Left cardiac atrium (tissue), 4 donors: ENCODE measurements at places on chromosomes 2 and 18.
A peak's percentile ranks its signal among the peaks of the same experiment; 100 is the strongest.

- no peak for DNase-seq
These were observed 207.5 kb downstream of the LRRTM4 start for GRCh38 chr2:77314721-77315120.

- no peak for DNase-seq
These were observed 43.7 kb upstream of the NCK2 start for GRCh38 chr2:105701042-105701441.

DNA sequence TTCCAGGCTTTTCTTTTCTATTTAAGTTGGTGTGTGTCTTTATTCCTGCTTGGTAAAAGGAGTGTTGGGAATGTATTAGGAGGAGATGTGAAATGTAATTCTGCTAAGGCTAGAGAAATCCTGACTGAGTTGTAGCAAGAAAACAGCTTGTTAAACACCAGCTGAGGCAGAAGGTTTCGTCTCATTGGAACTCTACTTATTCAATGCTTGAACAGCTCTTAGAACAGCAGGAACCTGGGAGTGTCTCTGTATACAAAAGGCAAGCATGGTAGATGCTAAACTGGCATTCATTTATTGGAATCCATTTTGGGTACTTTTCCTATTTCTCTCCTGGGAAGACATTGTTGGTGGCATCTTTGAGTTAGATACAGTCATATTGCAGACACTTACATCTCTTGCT is 280.9 kb downstream of the HRH4 start:
- no peak for DNase-seq

DNA sequence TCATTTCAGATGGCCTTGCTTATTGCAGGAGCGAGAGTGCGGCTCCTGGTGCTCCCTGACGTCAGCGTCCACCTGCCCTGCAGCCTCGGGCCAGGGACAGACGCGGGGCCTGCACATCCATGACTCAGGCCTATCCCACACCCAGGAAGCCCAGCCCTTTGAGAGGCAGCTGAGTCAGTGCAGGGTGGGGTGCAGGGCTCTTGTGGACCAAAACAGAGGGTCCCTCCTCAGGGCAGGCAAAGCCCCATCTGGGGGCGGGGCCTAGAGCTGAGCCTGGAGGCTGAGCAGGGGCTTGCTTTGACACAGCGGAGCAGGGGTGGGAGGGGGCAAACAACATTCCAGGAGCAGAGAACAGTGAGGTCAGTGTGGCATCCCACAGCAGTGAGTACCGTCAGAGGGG is 7.7 kb upstream of the ARHGEF4 start:
- no peak for DNase-seq

DNA sequence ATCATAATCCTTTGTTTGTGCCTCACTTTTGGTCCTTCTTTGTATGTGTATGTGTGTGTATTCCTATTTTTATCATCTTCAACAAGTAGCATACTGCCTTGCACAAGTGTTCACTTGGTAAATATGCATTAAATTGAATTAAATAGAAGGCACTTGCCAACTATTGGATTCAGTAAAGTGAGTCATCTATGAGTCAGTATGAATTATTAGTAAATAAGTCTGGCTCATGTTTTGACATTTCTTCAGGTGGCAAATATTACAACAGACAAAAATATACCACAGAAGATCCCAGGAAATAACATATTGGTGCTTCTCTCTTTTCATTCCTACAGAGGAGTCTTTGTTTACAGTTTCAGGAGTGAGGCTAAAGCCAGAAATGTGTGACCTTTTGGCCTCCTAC is 84.1 kb downstream of the CDK15 start:
- DNase-seq, result no peak

DNA sequence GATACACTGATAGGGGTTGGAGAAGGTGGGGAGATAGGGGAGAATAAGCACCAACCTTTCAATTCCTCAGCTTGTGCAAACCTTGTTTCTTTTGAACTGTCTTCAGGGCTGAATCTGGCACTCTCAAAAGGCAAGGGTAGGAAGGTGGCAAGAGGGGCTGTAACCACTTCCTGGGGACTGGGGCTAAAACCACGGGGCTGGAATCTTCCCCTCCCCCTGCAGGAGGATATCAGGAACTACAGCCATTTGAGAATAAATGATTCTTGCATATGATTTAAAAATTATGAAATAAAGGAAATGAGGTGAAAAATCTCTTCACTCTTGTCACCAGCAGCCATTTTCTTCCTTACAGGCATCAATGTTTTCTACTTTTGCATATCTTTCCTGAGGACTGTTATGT is 50.8 kb downstream of the ATOH8 start:
- peak; percentile 20 for DNase-seq

- no peak for DNase-seq
These were observed 114.8 kb downstream of the BCL11A start for GRCh38 chr2:60438653-60439052.

DNA sequence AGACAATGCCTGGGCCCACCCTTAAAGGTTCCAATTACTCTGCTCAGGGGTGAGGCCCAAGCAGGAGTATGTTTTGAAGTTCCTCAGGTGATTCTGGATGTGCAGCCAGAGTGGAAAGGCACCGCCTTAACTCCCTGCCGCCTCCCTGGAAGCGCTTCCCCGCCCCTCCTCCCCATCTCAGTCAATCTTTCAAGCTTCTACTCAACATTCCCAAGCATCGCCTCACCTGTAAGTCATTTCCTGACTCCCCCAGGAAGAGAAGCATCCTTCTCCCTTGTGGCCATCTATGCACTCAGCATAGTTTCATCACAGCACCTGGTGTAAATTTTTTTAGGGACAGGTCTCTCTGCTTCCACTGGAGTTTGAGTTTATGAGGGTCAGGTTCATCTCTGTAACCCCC is 67.5 kb downstream of the MYL12B start:
- no peak for DNase-seq

GRCh38 chr2:30346471-30347169 is 100.4 kb upstream of the LCLAT1 start:
- DNase-seq, result peak; percentile 75

GRCh38 chr2:42274863-42275262 is 86.2 kb downstream of the COX7A2L start:
- no peak for DNase-seq

DNA sequence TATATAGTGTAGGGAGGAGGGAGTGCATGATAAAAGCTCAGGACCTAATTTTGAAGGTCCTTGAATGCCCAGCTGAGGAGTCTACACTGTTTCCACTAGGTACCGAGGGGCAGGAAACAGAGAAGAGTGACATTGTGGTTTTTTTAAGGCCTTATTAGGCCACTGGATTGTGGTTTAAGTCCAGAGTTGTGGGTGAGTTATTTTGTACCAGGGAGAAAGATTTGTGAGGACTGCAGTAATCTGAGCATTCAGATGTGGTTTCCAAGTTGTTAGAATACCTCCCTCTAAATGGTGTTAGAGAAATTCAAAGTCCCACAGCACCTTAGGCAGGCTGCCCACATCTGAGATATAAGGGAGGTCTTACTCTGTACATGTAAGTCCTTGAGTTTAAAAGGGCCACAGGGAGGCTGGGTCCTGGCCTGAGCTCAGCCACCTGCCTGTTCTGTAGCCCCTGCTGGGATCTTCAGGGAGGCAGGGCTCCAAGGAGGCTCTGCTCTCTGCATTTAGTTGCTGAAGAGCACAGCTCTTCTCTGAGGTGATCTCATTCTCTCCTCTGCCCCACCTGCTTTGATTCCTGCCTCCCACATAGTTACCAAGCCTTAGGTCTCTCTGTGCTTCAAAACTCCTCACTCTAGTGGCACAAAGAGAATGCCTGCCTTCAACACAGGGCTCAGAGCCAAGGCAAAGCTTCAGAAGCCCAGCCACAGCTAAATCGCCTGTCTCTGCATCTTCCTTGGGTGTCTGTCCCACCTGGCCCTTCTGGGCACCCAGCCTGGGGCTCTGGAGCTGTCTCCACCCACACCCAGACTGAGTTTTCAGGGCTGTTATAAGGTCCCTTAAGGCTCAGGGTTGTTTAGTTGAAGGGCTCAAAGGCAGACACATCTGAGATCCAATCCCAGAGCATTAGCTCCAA is 88.1 kb downstream of the VSNL1 start:
- DNase-seq, result no peak

DNA sequence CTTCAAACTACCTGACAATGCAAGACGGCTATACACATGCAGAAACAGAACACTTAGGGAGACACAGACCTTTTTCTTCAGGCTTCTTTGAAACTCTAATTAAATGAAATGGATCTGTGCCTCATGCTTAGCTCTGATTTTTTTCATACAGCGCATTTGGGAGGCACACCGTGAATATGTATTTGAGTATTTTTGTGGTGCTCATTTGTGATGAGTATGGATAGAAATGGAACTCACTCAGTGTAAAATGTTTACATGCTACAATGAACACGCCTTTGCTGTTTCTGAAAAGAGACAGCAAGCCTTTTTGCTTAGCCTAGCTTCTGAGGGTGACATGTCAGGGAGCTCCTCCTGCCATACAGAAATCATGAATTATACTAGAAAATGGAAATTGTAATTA is 113.3 kb downstream of the FSHR start:
- DNase-seq, result no peak

GRCh38 chr2:240701736-240702639 is 10.3 kb downstream of the AQP12A start:
- DNase-seq, result peak; percentile 21

- DNase-seq, result no peak
These were observed 104.1 kb upstream of the UBXN4 start for GRCh38 chr2:135637456-135638087.

GRCh38 chr2:95525294-95526035 is 40.9 kb upstream of the TRIM43B start:
- DNase-seq, result no peak

DNA sequence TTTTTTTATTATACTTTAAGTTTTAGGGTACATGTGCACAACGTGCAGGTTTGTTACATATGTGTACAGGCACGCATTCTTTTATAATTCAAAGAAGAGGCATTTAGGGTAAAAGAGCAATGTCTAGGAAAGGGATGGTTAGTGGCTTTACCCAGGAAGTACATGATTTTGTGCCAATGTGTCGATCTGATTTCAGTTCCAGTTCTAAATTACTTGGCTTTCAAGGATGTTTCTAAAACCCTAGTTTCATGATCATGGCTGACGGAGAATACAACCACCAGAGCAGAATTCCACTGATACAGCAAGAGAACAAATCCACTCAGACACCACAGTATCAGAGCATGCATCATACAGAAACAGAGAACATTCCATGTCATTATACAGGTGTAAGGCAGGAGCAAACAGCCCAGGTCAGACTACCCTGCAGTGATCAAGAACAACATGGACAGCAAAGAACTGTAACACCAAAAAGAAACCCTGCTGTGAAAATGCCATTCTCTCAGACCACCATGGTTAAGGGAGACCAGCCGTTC is 116.7 kb upstream of the STK17B start:
- DNase-seq, result no peak

GRCh38 chr2:6449343-6449742 is 416.4 kb downstream of the CMPK2 start:
- no peak for DNase-seq

DNA sequence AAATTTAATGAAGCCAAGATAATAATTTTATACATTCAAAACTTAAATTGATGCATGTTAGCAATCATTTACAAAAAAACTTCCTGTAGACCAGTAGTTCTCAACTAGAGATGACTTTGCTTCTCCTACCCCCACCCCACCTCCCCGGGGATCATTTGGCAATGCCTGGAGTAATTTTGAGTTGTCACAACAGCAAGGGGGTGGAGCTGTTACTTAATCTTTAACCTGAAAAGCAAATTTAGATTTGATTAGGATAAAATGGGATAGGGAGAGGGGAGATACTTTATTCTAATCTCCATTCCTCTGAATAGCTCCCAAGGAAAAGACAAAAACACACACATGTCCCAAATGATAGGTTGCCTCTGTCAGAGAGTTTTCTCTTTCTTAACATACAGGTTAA is 4.2 kb downstream of the SLC40A1 start:
- peak; percentile 50 for DNase-seq

DNA sequence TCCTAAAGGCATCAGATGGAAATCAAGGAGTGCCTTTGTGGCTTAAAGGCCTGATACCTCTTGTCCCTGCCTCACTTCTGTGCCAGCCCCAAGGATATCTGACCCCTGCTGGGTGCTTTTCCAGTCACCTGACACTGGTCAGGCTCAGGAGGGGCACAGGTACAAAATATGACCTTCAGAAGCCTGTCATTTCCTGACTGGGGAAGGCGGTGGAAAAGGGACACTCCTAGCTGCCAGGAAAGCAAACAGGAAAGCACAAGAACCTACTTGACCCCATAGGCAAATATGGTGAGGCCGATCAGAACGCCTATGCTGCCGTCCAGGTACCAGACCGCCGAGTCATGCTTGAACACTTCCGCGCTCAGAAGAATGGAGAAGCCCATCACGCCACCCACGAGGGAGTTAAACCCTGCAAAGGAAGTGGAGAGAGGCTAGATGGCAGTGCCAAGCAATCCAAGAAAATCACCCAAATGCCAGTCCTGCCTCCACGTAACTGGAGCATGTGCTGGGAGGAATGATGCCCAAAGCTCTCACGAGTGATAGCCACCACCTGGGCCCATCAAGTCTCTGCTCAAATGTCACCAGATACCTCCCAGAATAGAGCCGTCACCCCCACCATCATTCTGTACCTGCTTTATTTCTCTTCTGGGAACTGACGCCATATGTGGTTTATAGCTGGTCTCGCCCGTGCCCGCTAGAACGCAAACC is 204.0 kb downstream of the MGAT5 start:
- no peak for DNase-seq

GRCh38 chr2:46308081-46308480 is 10.9 kb downstream of the EPAS1 start:
- no peak for DNase-seq

- DNase-seq, result no peak
These were observed 11.1 kb downstream of the BMP10 start for GRCh38 chr2:68860111-68860510.

GRCh38 chr2:85770369-85770768 is 16.6 kb downstream of the ATOH8 start:
- DNase-seq, result no peak

GRCh38 chr18:35868915-35869314 is 103.6 kb upstream of the RMP24 start:
- no peak for DNase-seq

DNA sequence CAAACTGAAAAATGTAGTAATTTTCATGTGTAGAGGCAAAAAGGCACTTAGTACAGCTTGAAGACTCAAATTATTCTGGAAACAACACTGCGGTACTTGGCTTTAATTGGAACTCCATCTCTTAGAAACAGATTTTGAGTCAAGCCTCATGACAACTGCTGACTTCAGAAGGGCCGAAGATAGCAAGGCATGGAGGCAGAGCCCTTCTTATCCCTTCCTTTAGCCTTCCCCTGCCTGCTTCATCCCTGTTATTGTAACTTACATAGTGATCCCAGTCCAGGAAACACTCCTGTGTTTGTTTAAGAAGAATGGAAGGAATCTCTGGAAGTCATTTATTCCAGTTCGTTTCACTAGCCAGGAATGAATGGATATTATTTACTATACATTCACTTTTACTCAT is 110.9 kb upstream of the FAM98A start:
- DNase-seq, result no peak
